Activated CD8-positive, alpha-beta T cell treated with anti-CD3 and anti-CD28 coated beads, Interleukin-2, amount 10 ng/mL, durations not matched to agents 7 days and 5 days (primary cell): ENCODE measurements at places on chromosomes 5 and 9. TPM values are rescaled to one million over a fixed set of nuclear protein-coding genes. Genes with fewer than 3 reads are reported as not detected.
A peak's percentile ranks its signal among the peaks of the same experiment; 100 is the strongest.

DNA sequence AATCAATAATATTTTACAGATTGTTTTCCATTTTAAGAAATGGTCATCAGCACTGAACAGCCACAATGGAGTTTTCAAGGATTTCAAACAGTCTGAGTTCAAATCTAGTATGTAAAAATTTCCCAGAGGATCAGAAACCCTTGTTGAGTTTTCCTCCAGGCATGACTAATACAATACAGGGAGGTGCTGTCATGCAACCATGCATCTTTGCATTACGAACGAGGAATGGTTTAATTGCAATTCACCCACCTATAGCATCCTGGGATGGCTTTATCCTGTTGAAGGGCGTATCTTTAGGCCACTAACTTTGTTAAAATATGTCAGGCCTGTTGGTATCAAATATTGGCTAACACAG, 196.4 kb downstream of the EFNA5 start:
- DNase-seq: no peak

DNA sequence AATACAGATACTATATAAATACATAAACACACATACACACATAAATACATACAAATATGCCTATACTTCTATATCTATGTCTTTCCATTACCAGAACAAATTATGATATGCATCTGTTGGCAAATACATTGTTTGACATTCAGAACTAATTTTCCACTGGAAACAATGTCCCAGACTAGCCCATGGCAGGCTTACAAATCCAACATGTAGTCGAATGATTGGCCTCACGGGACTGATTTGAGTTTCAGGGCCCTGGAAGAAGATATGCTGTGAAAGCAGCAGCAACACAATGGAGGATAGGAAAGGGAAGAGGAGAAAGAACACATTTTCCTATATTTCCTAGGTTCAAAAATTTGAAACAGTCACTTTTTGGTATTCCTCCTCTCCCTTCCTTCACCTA, 881.1 kb upstream of the DMAC1 start:
- no peak for DNase-seq

DNA sequence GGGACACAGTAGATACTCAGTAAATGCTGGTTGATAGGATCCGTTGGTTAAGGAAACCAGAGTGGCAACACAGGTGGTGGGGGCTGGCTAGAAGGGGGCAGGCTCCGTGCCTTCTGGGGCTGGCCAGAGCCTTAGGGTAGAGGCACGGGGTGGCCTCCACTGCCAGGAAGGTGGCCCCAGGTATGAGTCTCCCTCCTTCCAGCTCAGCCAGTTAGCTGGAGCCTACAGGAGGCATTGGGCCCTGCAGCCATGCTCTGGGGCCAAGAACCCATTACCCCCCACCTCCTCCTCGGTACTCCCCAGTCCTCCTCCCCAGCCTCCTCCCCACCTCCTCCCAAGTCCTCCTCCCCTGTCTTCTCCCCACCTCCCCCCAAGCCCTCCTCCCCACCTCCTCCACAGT, 27.7 kb downstream of the CXXC5 start:
- no peak for DNase-seq

- DNase-seq: no peak
These were observed 14.9 kb downstream of the NR2F1-AS1 start for GRCh38 chr5:93566091-93566490.

GRCh38 chr9:78288214-78288892, 8.6 kb upstream of the PSAT1 start:
- DNase-seq: no peak

GRCh38 chr5:74240783-74241750, 399.5 kb downstream of the ENC1 start:
- DNase-seq: no peak

GRCh38 chr9:35258660-35259474, 97.1 kb downstream of the UNC13B start:
- peak; percentile 62 for DNase-seq

GRCh38 chr5:72325566-72326305, 5.6 kb downstream of the PTCD2 start:
- no peak for DNase-seq

DNA sequence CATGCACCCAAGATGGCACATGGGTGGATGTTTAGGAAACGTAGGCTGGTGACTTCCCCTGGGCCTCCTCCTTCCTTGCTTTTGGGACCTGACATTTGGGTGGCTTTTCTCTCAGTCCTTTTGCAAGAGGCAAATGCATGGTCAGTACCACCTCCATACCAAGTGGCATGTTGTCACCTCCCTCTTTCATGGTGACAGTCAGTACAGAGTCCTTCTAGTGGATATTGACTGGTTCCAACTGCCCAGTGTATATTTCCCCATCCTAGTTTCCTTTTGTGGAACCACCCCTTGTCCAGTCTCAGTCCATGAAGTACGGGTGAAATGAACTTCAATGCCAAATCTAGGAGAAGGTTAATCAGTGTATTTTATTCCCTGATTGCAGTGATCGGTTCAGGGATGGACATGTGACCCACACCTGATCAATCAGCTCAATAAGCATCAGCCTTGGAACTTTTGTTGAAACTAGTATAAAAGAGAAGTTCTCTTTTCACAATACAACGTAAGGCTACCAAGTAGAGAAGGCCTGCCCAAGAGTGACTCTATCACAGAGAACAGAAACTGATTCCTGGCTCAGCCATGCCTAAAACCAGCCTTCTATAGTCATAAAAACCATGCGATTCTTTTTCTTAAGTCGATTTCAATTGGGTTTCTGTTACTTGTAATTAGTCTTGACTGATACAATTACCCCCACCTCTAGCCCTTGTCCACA, 143.4 kb upstream of the KLF9 start:
- no peak for DNase-seq

GRCh38 chr5:172546196-172546595, 91.9 kb upstream of the SH3PXD2B start:
- DNase-seq: no peak

GRCh38 chr5:81787474-81788242, 36.8 kb upstream of the SSBP2 start:
- no peak for DNase-seq

DNA sequence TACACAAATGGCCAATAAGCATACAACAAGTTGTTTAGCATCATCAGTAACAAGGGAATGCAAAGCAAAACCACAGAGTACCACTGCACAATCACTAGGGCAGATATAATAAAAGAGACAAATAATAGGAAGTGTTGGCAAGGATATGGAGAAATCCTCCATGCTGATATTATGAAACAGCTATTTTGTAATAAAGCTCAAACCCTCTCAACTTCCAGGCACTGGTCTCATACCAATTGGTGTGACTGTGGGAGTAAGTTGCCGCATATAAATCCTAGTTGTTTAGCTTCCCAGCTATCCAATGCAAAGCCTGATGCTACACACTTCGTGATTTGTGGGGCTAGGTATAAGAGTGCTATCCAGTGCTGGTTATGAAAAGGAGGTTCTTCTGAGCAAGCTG, 88.6 kb downstream of the SMIM23 start:
- DNase-seq: no peak

DNA sequence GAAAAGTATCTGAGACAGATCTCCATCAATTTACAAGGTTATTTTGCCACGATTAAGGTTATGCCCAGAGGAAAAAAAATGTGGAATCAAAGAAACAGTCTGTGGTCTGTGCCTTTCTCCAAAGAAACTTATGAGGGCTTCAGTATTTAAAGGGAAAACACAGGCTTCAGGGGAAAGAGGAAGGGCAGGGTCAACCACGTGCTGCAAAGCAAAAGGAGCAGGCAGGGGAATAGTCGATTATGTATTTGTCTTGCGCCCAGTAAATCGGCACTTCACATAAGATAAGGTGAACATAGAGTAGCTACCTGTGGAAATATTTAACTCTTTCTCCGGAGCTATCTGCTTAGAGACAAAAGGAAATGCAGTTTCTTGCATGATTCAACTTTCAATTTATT, 343.7 kb downstream of the RAB3C start:
- no peak for DNase-seq

- no peak for DNase-seq
These were observed 7.5 kb upstream of the RFK start for GRCh38 chr9:76401580-76402354.

GRCh38 chr9:13377171-13377925, 97.9 kb upstream of the MPDZ start:
- no peak for DNase-seq

DNA sequence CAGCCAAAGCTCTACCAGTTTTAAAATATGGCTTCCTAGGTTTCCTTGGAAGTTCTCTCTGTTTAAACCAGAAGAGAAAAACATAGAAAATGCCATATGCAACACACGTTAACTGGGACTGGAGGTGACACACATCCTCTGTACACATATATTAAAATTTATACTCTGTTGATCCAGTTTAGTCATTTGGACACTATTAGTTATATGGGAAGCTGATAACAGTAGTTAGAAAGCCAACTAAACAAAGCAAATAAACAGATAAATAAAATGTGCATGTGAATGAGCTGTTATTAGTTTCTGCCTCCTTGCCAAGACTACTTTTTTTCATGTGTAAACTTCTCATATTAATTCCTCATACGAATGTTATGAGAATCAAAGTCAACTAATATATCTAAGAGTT, 1249.2 kb upstream of the CDH6 start:
- DNase-seq: no peak

GRCh38 chr5:177510567-177511053, 984 bp upstream of the DOK3 start:
- DNase-seq: no peak

GRCh38 chr9:36396985-36397384, 3.1 kb downstream of the RNF38 start:
- no peak for DNase-seq

GRCh38 chr5:68215898-68216244, 315 bp downstream of the PIK3R1 start:
- peak; percentile 86 for DNase-seq

- no peak for DNase-seq
These were observed 47.0 kb downstream of the CXXC5 start for GRCh38 chr5:139695178-139695573.

Gene PTPRD
- not detected for total RNA-seq

Gene PTGDS
- total RNA-seq: 1.4 TPM

Gene MYOT
- not detected for total RNA-seq

Gene ANKRD18B
- total RNA-seq: not detected
